ENCODE measurements at places on chromosomes 16 and 17.

- no peak for DNase-seq
Measured at GRCh38 chr17:4527134-4527533, 28.1 kb downstream of the MYBBP1A start.

- no peak for DNase-seq
Measured at GRCh38 chr16:22063888-22064467, 28.4 kb upstream of the VWA3A start.

DNA sequence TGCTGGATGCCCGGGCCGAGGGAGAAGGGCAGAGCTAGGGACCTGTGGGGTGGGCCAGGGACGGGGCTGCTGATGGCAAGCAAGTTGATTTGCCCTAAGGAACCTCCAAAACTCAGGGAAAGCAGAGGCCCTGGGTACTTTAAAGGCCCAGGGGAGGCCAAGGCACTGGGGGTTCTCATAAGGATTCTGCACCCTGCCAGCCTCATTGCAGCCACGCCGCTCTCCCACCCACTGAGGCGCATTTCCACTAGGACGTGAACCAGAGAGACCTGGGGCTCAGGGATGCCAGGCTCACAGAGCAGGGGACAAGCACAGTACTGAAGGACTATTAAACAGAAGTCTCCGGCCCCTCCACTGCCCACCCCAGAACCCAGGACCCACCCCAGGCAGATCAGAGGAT, 39.4 kb upstream of the RBFOX3 start:
- no peak for DNase-seq

DNA sequence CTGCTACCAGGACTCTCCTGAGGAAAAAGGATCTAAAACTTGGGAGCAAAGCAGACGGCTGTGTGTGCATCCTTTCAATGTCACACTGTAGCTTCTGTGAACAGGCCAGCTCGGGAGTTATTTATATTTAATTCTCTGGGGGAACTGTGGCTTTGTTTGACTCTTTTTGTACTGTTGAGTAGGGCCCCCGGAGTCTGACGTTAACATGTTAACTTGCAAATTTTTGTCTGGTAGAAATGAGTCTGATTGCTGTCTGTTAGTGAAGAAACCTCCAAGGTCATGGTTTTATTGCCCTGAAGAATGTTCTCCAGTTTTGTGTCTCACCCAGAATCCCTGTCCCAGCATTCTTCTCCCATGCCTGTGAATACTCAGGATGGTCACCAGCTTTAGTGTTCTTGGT, 14.2 kb upstream of the KCNG4 start:
- DNase-seq, result no peak
